ENCODE measurements at places on chromosomes 6 and 20.

GRCh38 chr6:162289972-162290371, 437.6 kb downstream of the PRKN start:
- DNase-seq = no peak

DNA sequence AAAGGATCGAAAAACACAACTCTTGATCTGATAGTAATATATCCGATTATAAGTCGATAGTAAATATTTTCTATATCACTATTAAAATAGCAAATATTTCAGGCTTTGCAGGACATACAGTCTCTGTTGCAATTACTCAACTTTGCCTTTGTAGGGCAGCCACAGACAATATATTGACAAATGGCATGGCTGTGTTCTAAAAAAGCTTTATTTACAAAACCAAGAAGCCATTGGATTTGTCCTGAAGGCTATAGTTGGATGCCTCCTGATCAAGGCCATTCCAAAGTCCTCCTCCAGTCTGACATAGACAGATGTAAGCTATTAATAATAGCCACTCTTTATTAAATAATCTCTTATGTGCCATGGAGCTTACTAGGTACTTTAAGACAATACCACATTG, 5.9 kb downstream of the OCSTAMP start:
- DNase-seq = no peak

DNA sequence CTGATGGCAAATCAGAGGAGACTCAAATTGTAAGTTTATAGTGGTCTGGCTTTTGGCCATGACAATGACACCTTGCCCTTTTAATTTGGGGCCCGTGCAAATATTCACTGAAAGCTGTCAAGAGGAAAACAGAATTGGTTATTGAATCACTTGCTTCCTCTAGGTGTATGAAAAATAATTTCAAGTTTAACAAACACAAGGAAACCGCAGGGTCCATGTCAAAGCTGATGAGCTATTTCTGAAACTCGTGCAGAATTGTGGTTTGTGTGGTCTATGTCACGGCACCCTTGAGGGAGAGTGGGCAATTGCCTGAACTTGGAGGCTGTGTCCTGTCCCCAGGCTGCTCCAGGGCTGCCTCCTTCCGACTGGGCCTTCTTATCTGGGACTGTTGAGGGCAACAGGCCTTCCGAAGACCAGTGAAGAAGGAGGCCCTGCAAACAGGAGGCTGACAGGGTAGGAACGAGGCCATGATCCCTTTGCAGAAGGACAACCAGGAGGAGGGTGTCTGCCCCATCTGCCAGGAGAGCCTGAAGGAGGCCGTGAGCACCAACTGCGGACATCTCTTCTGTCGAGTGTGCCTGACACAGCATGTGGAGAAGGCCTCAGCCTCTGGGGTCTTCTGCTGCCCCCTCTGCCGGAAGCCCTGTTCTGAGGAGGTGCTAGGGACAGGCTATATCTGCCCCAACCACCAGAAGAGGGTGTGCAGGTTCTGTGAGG, 788 bp downstream of the TRIM40 start:
- DNase-seq = no peak

- no peak for DNase-seq
These were observed 14.3 kb upstream of the ZC3H12D start for GRCh38 chr6:149499066-149499465.

- DNase-seq = no peak
These were observed 1.3 kb upstream of the ARHGAP18 start for GRCh38 chr6:129711271-129711631.

DNA sequence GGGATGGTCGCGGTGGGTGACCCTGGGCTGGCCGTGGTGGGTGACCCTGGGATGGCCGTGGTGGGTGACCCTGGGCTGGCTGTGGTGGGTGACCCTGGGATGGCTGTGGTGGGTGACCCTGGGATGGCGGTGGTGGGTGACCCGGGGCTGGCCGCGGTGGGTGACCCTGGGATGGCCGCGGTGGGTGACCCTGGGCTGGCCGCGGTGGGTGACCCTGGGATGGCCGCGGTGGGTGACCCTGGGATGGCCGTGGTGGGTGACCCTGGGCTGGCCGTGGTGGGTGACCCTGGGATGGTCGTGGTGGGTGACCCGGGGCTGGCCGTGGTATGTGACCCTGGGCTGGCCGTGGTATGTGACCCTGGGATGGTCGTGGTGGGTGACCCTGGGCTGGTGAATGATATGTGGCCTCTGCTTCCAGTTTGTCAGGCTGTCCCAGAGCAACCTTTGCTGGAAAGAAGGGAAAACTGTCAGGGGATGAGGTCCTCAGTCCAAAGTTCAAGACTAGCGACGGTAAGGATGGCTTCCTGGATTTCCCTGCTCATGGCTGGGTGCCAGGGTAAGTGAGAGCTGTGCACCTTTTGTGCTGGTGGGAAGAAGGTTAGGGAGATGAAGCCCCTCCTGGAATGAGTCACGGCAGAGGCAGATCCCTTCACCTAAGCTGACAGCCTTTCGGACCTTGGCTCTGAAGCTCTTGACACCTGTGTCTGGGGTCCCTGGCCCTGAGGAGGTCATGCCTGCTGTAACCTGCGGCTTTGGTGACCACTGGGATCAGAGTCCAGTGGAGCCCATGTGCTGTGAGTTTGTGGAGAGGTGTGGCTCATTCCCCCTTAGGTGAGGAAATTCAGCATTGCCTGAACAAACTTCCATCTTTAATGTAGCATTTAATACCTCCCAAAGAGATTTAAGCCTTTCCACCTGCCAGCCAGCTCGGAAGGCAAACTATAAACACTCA, 19.1 kb upstream of the PCMTD2 start:
- DNase-seq = no peak

- no peak for DNase-seq
These were observed 40.2 kb downstream of the HBS1L start for GRCh38 chr6:135014353-135014832.

- no peak for DNase-seq
These were observed 29.4 kb downstream of the TRPC4AP start for GRCh38 chr20:35063168-35063567.

DNA sequence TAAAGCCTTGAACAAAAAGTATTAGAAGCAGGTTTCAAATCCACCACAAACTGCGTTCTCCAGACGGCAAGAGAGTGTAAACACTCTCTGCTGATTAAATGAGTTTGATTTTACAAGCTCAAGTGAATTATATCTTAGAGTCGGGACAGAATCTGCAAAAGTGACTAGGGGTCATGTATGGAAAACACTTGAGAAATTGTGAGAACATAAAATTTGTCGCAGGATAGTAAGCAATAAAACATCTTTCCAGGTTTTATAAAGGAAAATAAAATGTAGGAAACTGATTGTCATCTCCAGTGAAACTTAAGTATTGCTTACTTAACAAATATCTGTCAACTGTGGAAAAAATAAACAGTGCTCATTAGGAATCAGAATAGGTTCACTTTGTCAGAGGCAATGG, 374.2 kb downstream of the ARHGAP18 start:
- no peak for DNase-seq

DNA sequence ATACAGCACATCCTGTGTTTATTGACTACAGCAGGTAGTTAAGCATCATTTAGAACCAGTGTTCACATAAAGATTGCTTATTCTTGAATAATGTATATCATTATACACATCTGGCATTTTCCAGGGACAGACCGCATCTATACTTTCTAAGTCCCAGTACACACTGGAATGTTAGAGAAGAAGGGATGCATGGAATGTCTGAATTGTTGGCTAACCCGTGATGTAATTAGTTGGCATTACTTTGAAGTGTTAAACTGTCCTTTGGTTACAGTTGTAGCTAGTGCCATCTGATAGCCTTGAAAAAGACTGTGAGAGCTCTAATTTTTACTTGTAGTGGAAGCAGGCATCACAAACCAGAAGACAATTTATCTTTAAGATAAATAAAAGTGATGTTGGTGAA, 29.8 kb upstream of the MCHR2 start:
- DNase-seq = no peak

DNA sequence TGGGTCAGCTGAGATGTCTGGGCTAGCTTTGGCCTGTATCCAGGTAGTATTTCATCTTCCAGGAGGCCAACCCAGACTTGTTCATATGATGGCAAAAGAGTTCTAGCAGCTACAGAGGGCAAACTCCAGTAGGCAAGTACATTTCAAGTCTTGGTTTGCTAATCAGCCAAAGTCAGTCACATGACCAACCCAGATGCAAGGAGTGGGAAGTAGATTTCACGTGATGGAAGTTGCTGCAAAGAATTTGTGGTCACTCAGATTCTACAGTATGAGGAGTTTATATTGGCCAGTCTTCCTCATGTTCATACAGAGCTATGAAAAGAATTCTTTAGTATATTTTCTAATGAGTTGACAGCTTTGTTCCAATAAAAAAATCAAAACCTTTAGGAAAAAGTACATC, 101.8 kb downstream of the PHACTR1 start:
- no peak for DNase-seq

DNA sequence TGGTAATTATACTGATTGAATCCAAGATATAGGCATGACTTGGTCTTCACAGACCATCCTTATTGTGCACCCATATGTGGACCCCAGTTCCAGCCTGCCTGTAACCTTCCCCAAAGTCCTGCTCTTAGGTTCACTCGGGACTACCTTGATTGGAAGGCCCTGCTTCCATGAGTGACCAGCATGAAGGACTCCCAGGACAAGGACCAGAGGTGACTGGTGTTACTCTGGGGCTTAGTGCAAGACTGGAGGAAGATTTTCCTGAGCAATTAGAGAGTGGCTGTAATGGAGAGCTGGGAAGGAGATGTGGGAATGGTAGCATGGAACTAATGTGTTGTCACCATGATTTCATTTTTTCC, 15.1 kb downstream of the BRD2 start:
- no peak for DNase-seq

DNA sequence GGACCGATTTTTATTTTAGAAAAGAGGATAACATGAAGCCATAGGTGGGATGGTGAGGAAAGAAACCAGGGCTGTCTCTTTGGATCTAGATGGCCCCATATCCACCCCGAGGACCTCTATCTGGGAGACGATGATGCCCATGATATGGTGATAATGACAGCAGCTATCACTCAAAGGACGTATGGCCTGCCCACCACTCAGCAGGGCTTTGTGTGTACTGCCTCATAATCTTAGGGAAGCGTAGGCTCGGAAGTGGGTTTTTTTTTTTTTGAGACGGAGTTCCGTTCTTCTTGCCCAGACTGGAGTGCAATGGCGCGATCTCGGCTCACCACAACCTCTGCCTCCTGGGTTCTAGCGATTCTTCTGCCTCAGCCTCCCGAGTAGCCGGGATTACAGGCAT, 8.2 kb upstream of the TAF8 start:
- no peak for DNase-seq

GRCh38 chr20:32207626-32208498, at the start of the genes PLAGL2 and POFUT1:
Gene PLAGL2 (minus strand): TSS chr20:32207743. CDS start chr20:32202178, 5,565 bp downstream.
Gene POFUT1 (plus strand): TSS chr20:32207880. CDS start chr20:32207942, 62 bp downstream.
- peak; percentile 72 for DNase-seq

Data from activated T-helper 1 cell treated with anti-CD3 and anti-CD28 coated beads, Interleukin-2, amount 50 U/mL, for 16 hours (primary cell).